ENCODE measurements at places on chromosomes 5 and 9.

GRCh38 chr5:145316282-145316681 is 518.9 kb downstream of the PRELID2 start:
- no peak overlapping the region for H3K4me3 ChIP-seq
- no peak for DNase-seq
- no peak overlapping the region for H3K27ac ChIP-seq
- no peaks in the 10 kb centered on the region for H3K27me3 ChIP-seq
- H3K36me3 ChIP-seq: no peaks in the 10 kb centered on the region

- H3K4me3 ChIP-seq: peak overlapping the region; percentile 39
- H3K27me3 ChIP-seq: peaks cover 21% of the 10 kb centered on the region
- H3K27ac ChIP-seq: no peak overlapping the region
- H3K36me3 ChIP-seq: no peaks in the 10 kb centered on the region
- peaks cover 18% of the 10 kb centered on the region for H3K4me1 ChIP-seq
- DNase-seq: no peak
Measured at GRCh38 chr5:163565492-163565891, 60.1 kb downstream of the MAT2B start.

DNA sequence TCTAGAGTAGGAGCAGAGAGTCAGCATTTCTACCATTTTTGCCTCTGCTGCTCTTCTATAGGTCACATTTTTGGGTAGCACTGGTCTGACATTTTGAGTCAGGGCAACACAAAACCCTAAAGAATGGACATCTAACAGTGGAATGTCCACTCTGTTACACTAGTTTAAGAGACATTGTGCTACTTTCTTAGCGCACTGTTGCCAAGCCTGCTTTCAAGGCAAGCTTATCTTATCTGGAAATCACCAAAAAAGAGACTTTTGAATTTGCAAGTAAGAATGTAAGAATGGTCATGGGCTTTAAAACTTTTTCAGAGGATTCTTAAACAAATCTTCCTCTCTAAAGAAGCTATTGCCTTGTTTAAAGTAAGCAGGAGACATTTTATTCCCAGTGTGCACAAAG is 73.0 kb upstream of the STARD4 start:
- H3K27me3 ChIP-seq: no peaks in the 10 kb centered on the region
- no peak overlapping the region for H3K27ac ChIP-seq
- no peaks in the 10 kb centered on the region for H3K36me3 ChIP-seq
- H3K4me1 ChIP-seq: peaks cover 10% of the 10 kb centered on the region
- no peak overlapping the region for H3K4me3 ChIP-seq

- no peak overlapping the region for H3K27ac ChIP-seq
- H3K27me3 ChIP-seq: no peaks in the 10 kb centered on the region
- H3K4me1 ChIP-seq: no peaks in the 10 kb centered on the region
- DNase-seq: no peak
- H3K36me3 ChIP-seq: no peaks in the 10 kb centered on the region
Measured at GRCh38 chr5:115940080-115940810, 22.0 kb upstream of the LVRN start.

- no peaks in the 10 kb centered on the region for H3K27me3 ChIP-seq
- H3K4me1 ChIP-seq: no peaks in the 10 kb centered on the region
- no peaks in the 10 kb centered on the region for H3K36me3 ChIP-seq
- no peak overlapping the region for H3K27ac ChIP-seq
- no peak overlapping the region for H3K4me3 ChIP-seq
Measured at GRCh38 chr5:135208903-135209721, 175.1 kb upstream of the PITX1 start.

- H3K36me3 ChIP-seq: peaks cover 89% of the 10 kb centered on the region
- no peaks in the 10 kb centered on the region for H3K27me3 ChIP-seq
- DNase-seq: no peak
Measured at GRCh38 chr5:37047947-37048346, 171.4 kb downstream of the NIPBL start.

DNA sequence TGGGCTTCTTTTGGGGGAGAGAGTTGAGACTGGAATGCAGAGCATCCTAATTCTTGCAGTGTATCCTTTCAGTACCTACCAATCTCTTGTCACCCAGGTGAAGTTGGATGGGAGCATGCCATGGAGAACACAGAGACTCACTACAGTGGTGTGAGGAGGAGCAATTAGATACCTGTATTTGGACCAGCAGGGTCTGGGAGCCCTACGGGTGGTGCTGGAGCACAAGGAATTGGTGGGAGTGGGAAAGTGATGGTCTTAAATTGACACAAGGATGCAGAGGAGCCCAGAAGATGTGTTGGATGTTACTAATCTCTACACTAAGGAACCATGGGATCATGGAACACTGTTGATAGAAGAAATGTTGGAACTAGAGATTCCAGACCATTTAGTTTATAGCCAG is 212.7 kb downstream of the CHSY3 start:
- H3K27ac ChIP-seq: no peak overlapping the region
- DNase-seq: no peak
- H3K36me3 ChIP-seq: no peaks in the 10 kb centered on the region
- no peak overlapping the region for H3K4me3 ChIP-seq
- peaks cover 4% of the 10 kb centered on the region for H3K4me1 ChIP-seq
- no peaks in the 10 kb centered on the region for H3K27me3 ChIP-seq

GRCh38 chr5:150434464-150434863 is 15.1 kb downstream of the RPS14 start:
- H3K27ac ChIP-seq: no peak overlapping the region
- DNase-seq: no peak
- H3K36me3 ChIP-seq: no peaks in the 10 kb centered on the region

- no peak for DNase-seq
- no peaks in the 10 kb centered on the region for H3K36me3 ChIP-seq
- no peak overlapping the region for H3K27ac ChIP-seq
- H3K4me3 ChIP-seq: no peak overlapping the region
- no peaks in the 10 kb centered on the region for H3K4me1 ChIP-seq
Measured at GRCh38 chr5:164234321-164234720, 728.9 kb downstream of the MAT2B start.

DNA sequence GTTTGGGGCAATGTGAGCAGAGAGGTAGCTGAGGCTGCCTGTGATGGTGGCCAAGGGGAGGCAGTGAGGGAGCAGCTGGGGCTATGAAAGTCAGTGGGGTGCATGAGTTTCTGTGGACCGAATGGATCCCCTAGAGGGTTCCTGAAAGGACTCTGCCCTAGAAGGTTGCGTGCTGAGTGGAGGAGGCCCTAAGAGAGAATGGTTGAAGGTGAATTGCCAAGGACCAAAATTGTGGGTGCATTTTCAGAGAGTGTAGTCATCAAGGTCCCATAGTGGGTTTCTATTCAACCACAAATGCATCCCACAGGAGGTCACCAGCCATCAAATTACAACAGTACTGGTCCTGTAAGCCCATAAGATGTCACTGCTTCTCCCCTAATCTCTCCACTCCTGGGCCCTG is 298.3 kb downstream of the CDK5RAP2 start:
- H3K27ac ChIP-seq: no peak overlapping the region
- no peaks in the 10 kb centered on the region for H3K36me3 ChIP-seq
- no peaks in the 10 kb centered on the region for H3K4me1 ChIP-seq
- H3K4me3 ChIP-seq: no peak overlapping the region
- peaks cover 2% of the 10 kb centered on the region for H3K27me3 ChIP-seq

- no peaks in the 10 kb centered on the region for H3K27me3 ChIP-seq
- H3K36me3 ChIP-seq: no peaks in the 10 kb centered on the region
- H3K4me3 ChIP-seq: no peak overlapping the region
- H3K27ac ChIP-seq: no peak overlapping the region
Measured at GRCh38 chr9:69867081-69867814, 46.6 kb downstream of the CFAP95 start.

- H3K27me3 ChIP-seq: no peaks in the 10 kb centered on the region
- no peak for DNase-seq
- no peak overlapping the region for H3K4me3 ChIP-seq
- no peak overlapping the region for H3K27ac ChIP-seq
- no peaks in the 10 kb centered on the region for H3K4me1 ChIP-seq
- no peaks in the 10 kb centered on the region for H3K36me3 ChIP-seq
Measured at GRCh38 chr5:62795926-62796325, 217.3 kb downstream of the LRRC70 start.

DNA sequence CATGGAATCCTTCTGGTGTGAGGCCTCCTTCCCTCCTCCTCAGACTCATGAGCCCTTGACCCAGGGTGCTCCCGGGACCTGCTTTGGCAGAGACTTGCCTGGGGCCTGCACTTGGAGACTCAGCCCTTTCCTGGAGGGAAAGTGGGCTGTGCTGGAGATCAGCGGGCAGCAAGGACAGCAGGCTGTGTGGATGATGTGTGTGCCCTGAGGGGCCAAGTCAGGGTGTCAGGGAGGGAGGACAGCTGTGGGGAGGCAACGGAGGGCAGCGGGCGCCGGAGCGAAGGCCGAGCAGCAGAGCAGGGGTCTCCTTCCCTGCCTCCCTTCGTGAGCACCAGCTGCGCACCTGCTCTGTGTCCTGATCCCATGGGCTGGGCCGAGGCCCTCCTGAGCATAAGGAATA is 6.1 kb upstream of the CSF2 start:
- DNase-seq: no peak
- H3K4me1 ChIP-seq: no peaks in the 10 kb centered on the region
- no peak overlapping the region for H3K27ac ChIP-seq
- no peaks in the 10 kb centered on the region for H3K27me3 ChIP-seq
- H3K4me3 ChIP-seq: no peak overlapping the region
- no peaks in the 10 kb centered on the region for H3K36me3 ChIP-seq

- H3K36me3 ChIP-seq: no peaks in the 10 kb centered on the region
- H3K4me3 ChIP-seq: no peak overlapping the region
- no peaks in the 10 kb centered on the region for H3K27me3 ChIP-seq
- no peak for DNase-seq
- H3K27ac ChIP-seq: no peak overlapping the region
Measured at GRCh38 chr9:5575000-5575399, 53.9 kb upstream of the RIC1 start.

DNA sequence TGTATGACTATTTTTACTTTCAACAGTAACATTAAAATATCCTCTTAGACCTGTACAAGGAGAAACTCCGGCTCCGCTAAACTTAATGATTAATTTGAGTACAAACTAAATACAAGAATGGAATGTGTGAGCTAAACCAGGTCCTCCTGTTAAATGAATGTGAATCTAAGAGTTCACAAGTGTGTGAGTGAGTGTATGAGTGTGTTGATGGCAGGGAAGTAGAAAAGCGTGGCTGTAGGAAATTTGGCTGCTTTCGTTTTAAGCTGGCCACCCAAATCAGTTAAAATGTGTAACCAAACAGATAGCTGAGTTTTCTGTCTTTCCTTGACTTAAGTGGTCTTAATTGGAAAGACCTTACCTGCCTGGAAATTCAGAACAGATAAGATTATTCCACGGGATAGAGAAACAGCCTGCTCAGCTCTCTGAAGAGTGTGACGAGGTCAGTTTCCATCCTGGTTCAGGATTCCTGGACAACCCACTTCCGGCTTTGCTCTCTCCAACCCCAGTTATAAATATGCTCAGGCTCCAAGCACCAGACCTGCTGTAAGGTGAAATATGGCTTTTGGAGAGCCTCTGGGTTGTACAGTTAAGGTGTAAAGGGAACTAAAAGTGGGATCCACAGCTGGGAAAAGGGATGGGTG is 908.6 kb upstream of the EDIL3 start:
- DNase-seq: no peak
- H3K4me1 ChIP-seq: no peaks in the 10 kb centered on the region
- no peak overlapping the region for H3K27ac ChIP-seq
- H3K36me3 ChIP-seq: no peaks in the 10 kb centered on the region
- H3K27me3 ChIP-seq: no peaks in the 10 kb centered on the region

DNA sequence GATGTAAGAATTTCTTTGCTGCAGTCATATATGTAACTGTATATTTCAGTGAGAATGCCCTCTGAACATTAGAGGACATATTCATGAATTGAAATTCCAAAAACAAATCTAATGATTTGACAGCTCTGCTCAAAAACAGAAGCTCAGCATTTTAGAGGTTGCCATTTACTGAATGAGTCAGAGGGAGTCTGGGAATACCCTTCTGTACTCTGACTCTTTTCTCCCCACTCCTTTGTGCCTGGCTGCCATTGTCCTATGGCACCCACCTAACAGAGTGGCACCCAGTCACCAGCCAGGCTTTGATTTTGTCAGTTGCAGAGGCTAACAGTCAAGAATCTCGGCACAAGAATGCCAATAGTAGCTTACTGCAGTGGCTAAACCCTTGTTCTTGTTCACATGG is 133.6 kb downstream of the ATG10 start:
- H3K4me1 ChIP-seq: peaks cover 25% of the 10 kb centered on the region
- DNase-seq: no peak
- H3K27me3 ChIP-seq: no peaks in the 10 kb centered on the region
- no peak overlapping the region for H3K4me3 ChIP-seq
- no peaks in the 10 kb centered on the region for H3K36me3 ChIP-seq

DNA sequence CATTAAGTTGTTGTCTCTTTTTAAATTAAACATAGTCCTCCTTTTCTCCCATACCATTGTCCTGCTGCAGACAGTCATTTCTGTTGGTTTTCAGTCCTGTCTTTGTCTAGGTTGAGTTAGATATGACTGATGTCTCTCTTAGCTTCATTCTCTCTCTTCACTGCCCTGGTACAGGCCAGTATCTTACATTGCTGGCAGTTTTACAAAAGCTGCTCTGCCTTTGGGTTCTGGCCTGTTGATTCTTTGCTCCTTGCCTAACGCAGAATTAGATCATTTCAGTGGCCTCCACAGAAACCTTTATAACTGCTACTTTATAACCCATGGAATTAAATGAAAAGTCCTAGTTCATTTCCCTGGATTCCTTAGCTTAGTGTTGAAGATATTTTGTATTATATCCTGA is 33.7 kb downstream of the GPR21 start:
- H3K4me3 ChIP-seq: no peak overlapping the region
- H3K4me1 ChIP-seq: no peaks in the 10 kb centered on the region
- H3K36me3 ChIP-seq: peaks cover 54% of the 10 kb centered on the region
- no peaks in the 10 kb centered on the region for H3K27me3 ChIP-seq
- H3K27ac ChIP-seq: no peak overlapping the region

- peaks cover 8% of the 10 kb centered on the region for H3K4me1 ChIP-seq
- no peak overlapping the region for H3K4me3 ChIP-seq
- no peak overlapping the region for H3K27ac ChIP-seq
- no peaks in the 10 kb centered on the region for H3K27me3 ChIP-seq
- DNase-seq: no peak
Measured at GRCh38 chr5:74320526-74320925, 320.0 kb downstream of the ENC1 start.

DNA sequence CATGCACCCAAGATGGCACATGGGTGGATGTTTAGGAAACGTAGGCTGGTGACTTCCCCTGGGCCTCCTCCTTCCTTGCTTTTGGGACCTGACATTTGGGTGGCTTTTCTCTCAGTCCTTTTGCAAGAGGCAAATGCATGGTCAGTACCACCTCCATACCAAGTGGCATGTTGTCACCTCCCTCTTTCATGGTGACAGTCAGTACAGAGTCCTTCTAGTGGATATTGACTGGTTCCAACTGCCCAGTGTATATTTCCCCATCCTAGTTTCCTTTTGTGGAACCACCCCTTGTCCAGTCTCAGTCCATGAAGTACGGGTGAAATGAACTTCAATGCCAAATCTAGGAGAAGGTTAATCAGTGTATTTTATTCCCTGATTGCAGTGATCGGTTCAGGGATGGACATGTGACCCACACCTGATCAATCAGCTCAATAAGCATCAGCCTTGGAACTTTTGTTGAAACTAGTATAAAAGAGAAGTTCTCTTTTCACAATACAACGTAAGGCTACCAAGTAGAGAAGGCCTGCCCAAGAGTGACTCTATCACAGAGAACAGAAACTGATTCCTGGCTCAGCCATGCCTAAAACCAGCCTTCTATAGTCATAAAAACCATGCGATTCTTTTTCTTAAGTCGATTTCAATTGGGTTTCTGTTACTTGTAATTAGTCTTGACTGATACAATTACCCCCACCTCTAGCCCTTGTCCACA is 143.4 kb upstream of the KLF9 start:
- DNase-seq: no peak
- no peaks in the 10 kb centered on the region for H3K36me3 ChIP-seq
- H3K4me3 ChIP-seq: no peak overlapping the region
- no peaks in the 10 kb centered on the region for H3K27me3 ChIP-seq
- peaks cover 17% of the 10 kb centered on the region for H3K4me1 ChIP-seq
- H3K27ac ChIP-seq: no peak overlapping the region

GRCh38 chr9:37972351-37972848 is 68.5 kb upstream of the SLC25A51 start:
- no peaks in the 10 kb centered on the region for H3K27me3 ChIP-seq
- H3K27ac ChIP-seq: no peak overlapping the region
- peaks cover 10% of the 10 kb centered on the region for H3K36me3 ChIP-seq
- peaks cover 30% of the 10 kb centered on the region for H3K4me1 ChIP-seq
